RPMI7951 (cell line): ENCODE measurements at places on chromosomes 2 and 18. TPM values are rescaled to one million over a fixed set of nuclear protein-coding genes. Genes with fewer than 3 reads are reported as not detected.

The MARCO gene
- not detected in 2 replicates for total RNA-seq

The KHK gene
- total RNA-seq = 4.1 and 5.8 TPM in 2 replicates

The EIF2B4 gene
- 31.8 and 36.1 TPM in 2 replicates for total RNA-seq

The RBM45 gene
- 18.1 and 18.6 TPM in 2 replicates for total RNA-seq

The HSPD1 gene
- 286 and 315 TPM in 2 replicates for total RNA-seq

The B3GNT2 gene
- 26.5 and 31.6 TPM in 2 replicates for total RNA-seq

The UGT1A4 gene
- 0.12 TPM in 1 of 2 replicates, not detected in the other for total RNA-seq

The VIT gene
- 0.88 and 2.9 TPM in 2 replicates for total RNA-seq

DNA sequence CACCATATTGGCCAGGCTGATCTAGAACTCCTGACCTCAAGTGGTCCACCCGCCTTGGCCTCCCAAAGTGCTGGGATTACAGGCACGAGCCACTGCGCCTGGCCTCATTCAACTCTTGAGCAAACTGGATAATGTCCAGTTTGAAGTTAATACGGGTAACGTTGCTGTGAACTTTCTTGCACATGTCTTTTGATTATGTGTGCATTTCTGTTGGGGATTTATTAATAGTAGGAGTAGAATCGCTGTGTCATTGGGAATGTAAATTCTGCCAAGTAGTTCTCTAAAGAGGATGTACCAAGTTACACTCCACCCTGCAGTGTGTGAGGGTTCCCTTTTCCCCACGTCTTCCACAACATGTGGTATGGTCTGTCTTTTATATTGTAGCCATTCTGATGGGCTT is 6.2 kb downstream of the IMPA2 start:
- DNase-seq = no peak

DNA sequence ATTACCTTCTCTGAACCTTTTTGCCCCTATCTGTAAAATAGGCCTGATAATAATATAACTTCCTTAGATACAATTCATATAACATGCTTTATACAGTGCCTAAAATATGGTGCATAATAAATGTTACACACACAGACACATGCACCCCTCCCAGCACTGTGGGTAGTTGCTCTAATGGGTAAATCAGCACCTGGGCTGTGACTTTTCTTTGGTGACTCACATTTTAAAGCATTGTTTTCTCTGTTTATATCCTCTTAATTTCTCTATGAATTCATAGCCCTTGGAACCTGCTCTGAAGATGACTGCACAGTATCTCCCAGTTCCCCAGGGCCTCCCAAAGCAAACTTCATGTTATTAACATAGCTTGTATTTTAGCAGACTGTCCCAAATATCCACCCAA is 248.2 kb upstream of the TNP1 start:
- no peak for DNase-seq

- no peak for DNase-seq
Observed at GRCh38 chr2:224640679-224641078, 55.5 kb upstream of the CUL3 start.

DNA sequence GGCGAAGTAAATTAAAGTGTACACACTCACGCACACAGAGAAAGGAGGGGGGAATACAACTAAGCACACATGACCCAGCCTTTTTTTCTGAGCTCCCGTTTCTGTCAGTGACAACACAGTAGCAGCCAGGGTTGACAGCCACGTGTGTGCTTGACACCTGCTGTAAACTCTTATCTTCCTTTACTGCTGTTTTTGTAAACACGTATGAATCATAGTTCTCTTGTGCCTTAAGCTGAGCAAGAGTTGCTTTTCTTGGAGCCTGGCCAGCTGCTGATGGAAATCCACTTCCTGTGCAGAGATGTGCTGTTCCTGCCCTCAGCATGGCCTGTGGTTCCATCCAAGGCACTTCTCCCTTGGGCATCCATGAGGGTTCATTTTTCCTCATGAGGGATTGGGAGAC is 561.9 kb downstream of the GALR1 start:
- peak; percentile 2 for DNase-seq

- DNase-seq = no peak
Observed at GRCh38 chr18:57696271-57696670, 74.6 kb upstream of the NARS1 start.

- no peak for DNase-seq
Observed at GRCh38 chr2:71806432-71806831, 341.2 kb downstream of the CYP26B1 start.

GRCh38 chr18:45980229-45980628 is 13.1 kb upstream of the EPG5 start:
- DNase-seq = no peak

DNA sequence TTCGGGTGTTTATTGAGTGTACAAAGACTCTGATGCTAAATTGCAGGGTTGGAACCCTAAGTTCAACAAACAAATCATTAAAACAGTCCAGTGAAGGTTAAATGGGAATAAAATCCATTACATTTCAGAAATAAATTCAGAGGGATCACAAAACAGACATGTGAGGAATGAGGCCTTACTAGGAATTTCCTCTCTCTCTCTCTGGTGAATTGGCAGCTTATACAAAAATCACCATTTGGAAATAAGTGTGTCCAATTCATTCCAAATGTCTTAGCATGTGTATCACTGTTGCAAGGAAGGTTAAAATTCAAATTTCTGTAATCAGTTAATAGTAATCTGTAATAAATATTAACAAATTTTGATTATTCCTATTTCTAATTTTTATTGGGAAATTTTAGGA is 228.6 kb upstream of the PXDN start:
- DNase-seq = no peak

- no peak for DNase-seq
Observed at GRCh38 chr2:146365041-146365440, 1479.8 kb upstream of the ACVR2A start.

DNA sequence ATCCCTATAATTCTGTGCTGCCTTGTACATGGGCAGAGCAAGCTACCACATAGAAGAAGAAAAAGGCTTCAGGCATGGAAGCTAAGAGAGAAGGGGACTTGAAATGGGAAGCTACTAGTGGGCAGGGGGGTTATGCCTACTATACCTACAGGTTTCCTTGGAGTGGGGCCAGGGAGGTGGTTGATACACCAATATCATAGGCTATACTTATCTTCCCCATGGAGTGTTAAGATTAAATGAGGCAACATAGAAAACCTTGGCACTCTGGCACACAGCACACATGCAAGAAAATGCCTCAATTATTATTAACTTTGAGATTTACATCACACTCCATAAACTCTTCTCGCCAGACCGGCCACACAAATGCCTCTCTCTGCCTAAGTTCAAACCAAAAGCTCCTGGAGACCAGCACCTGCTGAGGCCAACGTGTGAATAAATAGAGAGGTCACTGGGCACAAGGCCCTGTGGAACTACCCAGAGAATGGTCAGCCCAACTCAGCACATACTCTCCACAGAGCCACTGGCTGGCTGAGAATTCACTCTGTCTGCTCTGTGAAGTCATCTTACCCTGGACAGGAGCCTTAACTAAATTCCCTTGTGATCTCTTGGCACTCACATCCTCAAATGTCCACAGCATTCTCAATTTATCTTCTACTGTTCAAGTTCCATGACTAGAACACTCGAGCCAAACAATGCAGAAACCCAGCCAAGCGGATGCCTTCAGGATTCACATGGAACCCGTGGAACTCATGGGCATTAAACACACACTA is 498.7 kb downstream of the BCL11A start:
- DNase-seq = no peak

GRCh38 chr18:75101916-75102315 is 107.0 kb downstream of the PTGR3 start:
- no peak for DNase-seq

DNA sequence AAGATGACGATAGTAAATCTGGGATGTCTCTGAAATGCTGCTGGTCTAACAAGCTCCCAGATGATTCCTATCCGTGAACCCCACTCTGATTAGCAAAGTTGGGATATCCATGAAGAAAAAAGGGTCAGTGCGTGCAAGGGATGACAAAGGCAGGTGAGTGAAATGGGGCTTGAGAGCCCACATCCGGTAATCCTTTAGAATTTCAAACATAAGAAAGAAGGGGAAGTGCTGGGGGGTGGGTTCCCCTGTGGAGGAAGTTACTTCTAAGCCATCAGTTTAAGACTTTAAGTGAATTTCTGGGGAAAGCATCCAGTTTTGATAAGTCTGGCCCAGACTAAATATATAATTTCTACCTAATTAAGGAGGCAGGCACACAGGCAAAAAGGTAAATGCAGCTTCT is 209.5 kb downstream of the DPP10 start:
- DNase-seq = no peak

DNA sequence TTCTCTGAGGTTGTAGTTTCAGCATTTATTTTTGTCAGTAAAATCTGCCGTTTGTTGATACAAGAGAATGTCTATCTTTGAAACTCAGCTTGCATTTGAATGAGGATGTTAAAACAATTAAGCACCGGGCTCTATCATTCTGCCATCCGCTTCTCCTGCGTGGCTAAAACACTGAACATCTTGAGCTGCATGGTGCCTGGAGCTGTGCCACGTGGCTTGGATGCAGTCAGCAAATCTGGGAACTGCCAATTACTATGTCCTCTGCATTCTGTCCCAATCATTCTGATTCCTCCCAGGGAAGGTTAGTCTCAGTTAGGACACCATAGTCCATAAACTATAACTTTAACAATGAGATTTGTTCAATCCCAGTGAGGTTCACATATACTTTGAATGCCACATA is 598.4 kb downstream of the FBXO15 start:
- peak; percentile 30 for DNase-seq

DNA sequence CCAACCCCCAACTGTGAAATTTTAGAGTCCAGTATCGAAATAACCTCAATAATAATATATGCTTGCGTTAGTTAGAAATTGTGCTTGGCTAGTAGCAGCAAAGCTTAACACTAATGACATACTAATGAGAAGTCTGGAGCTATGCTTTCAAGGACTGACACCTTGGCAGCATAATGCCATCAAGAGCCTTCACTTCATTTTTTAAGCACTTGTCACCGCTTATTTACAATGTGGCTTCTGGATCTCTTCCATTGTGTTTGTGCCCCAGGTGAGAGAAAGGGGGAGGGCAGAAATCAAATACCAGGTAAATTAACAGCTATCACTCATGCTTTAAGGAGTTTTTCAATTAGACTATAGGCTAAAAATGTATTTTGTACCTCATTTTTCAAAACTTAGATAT is 101.5 kb downstream of the CDH7 start:
- no peak for DNase-seq

GRCh38 chr2:109417701-109418335 is 195.9 kb downstream of the SEPTIN10 start:
- no peak for DNase-seq

DNA sequence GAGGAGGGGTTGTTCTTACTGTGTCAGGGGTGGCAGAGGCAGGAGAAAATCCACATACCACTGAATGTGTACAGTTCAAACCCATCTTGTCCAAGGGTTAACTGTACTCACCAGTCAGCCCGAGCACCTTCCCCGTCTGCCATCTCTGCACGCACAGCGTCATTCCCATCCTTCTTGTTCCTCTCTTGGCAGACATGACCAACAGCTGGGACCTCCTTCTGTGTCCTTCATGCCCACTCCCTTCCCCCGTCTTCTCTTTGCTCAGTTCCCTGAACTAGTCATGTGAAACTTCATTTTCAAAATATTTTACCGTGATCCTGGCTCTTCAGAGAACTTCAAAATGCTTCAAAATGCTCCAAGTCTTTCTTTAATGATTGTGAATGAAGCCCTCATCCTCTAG is 92.0 kb downstream of the FARSB start:
- DNase-seq = no peak

DNA sequence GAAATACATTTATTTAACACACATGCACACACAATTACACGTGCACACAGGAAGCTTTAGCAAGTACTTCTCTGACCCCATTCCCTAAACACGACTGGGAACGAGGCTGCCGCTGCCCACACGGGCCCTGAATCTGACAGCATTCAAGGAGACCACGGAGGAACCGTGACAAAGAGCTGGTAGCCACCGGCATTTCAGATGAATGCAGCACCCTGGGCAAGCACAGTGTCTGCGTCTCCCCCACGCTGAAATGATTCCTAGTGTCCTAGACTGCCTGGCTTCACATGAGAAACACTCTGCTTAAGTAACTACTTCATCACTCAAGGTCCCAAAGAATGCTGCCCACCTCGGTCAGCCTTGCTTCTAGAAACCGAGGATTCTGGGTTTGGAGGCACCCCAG is 95.0 kb downstream of the HDAC4 start:
- DNase-seq = no peak

DNA sequence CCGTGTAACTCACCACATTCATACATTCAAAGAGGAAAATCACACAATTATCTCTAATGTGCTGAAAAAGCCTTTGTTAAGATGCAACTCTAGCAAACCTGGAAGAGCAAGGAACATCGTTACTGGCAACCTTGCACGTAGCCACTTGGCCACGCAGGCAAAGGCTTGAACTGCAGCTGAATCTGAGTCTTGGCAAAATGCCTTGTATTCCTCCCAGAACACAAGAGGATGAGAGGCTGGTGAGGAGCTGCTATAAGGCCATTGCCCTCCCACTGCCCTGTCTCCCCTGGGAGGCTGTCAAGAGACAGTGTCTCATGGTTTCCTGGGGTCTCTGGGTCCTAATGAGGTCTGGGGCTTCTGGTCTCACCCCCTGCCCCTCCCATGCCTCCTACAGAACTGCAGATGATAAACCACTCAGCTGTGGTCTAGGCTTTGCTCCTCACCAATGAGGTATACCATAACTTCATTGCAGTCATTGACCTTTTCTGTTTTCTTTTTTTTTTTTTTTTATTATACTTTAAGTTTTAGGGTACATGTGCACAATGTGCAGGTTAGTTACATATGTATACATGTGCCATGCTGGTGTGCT is 141.4 kb downstream of the SPP2 start:
- peak; percentile 92 for DNase-seq

DNA sequence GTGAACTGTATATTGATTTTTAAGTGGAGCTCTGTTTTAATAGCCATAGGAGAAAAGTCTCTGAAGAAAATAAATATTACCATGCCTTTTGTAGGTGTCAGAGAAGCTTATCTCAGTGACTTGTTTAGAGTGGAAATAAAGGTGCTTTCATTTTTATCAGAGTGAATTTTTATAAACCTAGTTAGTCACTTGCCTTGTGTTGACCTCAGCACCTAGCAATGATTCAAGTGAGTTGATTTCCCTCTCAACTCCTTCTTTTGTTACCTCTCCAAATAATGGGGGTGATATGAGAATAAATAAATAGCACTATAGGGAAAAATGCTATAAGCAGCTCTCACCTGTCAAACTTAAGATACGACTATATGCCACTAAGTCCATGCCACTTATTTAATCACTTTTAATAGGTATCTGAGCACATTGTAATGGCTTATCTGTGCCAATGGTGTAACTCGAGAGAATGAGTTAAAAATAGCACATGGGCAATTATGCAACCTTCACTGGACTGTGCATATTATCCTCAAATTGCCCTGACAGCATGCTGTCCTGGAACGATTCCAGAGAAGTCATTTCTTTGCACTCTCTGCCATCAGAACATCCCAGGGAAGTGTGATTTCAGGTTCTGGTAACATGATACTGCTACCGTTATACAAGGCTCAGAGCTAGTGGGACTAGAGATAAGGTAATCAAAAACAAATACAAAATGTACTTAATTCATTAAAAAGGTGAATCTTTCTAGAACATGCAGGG is 290.8 kb downstream of the CCDC85A start:
- no peak for DNase-seq

DNA sequence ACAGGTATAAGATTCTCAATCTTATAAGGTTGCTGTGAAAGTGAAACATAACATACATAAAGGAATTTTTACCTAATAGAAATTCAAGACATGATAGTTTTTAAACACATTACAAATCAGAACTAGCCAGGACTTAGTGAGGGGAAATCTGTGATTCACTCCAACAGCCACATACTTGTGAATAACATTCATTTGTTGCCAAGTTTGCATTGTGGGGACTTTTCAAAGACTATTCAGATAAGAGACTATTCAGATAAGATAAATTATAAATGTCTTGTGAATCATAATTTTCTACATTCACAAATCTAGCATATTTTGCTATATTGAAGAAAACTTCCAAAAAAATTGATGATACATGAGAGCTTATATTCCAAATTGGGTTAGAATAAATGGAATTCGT is 345.3 kb upstream of the CDH20 start:
- DNase-seq = no peak
